ENCODE measurements at places on chromosomes 16 and 17. TPM values are rescaled to one million over a fixed set of nuclear protein-coding genes. Genes with fewer than 3 reads are reported as not detected.

Gene GLIS2
- polyA plus RNA-seq, result 11.2 TPM

Gene OR2C1
- polyA plus RNA-seq, result 0.03 TPM

Gene TAC4
- polyA plus RNA-seq, result not detected

Gene CETP
- 0.39 TPM for polyA plus RNA-seq

Gene MMP28
- 18.7 TPM for polyA plus RNA-seq

Data from adipose tissue (tissue), 3 donors.